Left lung (tissue), 14 donors: ENCODE measurements at places on chromosomes 4 and X.

DNA sequence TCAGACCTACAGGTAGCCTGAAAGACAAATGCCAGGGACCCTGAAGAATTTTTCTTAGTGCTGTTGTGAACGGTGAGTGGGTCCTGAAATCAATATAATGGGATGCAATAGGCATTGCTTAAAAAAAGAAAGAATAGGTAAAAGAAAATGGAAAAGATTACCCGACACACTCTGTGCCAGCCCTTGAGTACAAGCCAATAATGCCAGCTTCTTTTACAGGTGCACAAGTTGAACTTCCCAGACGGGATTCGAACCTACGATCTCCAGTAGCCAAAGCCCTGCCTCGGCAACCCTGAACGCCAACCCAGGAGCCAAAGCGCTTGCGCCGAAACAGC is 24.7 kb upstream of the GLOD5 start:
- no peak for DNase-seq

- DNase-seq: no peak
These were observed 225.8 kb upstream of the ARSJ start for GRCh38 chr4:114205261-114205660.

GRCh38 chr4:163744861-163745260 is 250.4 kb downstream of the TMA16 start:
- DNase-seq: no peak

- peak; percentile 80 for DNase-seq
These were observed 74.7 kb downstream of the REPS2 start for GRCh38 chrX:17020851-17021821.

GRCh38 chrX:65702956-65703355 is 35.5 kb downstream of the MSN start:
- DNase-seq: no peak

GRCh38 chr4:42411803-42412202 is 14.5 kb downstream of the SHISA3 start:
- DNase-seq: no peak

DNA sequence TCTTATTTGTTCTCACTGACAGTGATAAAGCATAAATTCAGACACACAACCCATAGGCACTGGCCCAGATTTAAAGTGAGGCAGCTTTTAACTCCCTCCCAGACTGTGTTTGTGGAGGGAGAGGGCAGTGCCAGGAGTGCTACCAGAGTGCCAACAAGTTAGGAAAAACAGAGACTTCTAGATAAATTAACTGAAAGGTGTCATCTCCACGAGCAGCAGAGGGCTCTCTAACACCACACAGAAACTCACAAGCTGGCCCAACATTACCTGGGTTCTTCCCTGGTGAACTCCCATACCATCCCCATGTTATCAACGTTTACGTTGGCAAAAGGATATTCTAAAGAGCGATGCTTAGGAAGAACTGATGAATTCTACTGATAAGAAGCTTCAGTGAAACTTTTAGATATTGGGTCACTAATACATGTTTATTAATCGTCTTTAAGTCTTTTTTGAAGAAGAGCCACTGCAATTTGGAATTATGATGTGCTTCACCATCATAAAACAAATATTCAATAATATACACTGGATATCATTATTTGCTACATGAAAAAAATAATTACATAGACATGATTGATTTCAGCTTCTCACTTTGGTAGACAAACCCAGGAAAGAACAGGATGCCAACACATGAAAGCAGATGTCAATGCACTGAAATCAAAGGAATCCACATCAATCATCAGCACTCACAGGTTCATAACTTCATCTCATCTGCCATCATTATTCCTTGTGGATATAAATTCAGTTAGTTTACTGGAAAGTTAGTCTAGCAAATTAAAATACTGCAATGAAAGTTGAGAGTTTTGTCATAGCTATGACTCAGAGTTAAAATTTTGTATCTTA is 121.2 kb upstream of the NAP1L5 start:
- no peak for DNase-seq

- no peak for DNase-seq
These were observed 5.6 kb downstream of the PCDH18 start for GRCh38 chr4:137526681-137527080.

- DNase-seq: no peak
These were observed 59.1 kb downstream of the MRPL1 start for GRCh38 chr4:77921701-77922100.

GRCh38 chr4:110632506-110633357 is 9.9 kb upstream of the PITX2 start:
- DNase-seq: no peak

DNA sequence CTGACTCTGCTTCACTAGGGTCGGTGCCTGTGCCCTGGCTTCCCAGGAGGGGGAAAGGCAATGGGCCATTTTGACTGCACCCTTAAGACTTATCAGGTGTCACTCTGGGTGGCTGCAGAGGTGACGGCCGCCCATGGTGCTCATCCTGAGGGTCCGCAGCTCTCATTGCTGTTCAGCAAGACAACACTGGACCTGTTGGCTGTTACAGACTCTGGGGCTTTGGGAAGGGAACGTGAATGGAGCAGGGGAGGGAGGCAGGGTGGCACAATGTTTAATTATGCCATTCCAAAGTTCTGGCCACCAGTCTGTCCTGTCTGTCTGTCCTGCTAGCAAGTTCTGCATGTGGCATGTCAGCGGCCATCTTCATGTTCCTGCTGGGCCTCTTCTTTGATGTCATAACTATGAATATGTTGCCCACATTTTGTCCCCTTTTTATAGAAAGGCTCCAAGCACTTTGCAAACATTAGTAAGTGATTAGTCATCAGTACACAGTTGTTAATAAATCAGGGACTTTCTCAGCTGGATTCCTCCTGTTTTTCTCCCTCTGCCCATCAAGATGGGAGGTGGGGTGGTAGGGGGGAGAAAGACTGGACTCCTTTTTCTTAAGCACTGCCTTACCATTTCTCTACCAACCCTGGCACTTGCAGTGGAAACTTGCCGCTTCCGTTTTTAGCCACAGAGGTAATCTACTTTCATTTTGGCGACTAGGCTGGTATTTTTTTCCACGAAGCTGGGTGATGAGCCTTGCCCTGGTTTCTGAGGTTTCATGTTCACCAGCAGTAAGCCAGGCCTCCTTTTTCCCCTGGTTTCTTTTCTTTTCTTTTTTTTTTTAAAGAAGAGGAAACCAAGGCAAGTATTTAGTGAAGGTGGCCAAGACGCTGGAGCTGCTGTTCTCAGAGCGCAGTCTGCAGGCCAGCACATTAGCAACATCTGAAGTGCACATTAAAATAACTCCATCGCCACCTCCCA is 88.6 kb upstream of the TRIM2 start:
- no peak for DNase-seq

DNA sequence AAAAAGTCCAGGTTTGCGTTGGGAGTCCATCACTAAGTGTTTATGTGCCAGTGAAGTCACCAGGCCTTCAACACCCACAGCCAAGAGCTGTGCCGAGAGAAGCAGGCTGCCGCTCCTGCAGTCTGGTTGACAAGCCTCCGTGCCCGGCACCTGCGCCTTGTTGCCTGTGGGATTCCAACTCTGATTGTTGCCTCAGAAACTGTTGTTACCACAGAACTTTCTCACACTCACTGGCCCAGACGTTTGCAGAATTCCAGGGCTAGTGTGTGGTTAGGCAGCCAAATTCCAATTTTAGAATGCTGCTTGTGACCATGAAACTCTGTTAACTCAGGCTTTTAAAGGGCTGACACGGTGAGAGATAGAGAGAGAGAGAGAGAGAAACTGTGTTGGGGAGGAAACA is 119.5 kb upstream of the LIMCH1 start:
- no peak for DNase-seq

DNA sequence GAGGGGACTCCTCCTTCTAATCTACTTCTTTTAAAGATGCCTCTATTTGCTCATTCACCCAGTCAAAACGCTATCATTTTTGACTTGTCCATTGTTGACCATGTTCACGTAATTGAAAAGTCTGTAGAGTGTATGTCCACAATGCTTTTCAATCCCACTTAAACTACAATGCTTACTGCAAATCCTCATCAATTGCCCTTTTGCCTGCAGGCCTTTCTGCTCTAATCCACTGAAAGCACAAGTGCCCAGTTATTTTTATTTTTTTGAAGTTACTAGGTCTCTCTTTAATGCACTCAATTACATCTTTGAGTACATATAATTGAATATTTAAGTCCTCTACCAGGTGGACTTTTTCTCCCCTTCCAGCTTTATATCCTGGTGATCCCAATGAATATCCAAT is 437.4 kb downstream of the PDGFC start:
- DNase-seq: no peak

DNA sequence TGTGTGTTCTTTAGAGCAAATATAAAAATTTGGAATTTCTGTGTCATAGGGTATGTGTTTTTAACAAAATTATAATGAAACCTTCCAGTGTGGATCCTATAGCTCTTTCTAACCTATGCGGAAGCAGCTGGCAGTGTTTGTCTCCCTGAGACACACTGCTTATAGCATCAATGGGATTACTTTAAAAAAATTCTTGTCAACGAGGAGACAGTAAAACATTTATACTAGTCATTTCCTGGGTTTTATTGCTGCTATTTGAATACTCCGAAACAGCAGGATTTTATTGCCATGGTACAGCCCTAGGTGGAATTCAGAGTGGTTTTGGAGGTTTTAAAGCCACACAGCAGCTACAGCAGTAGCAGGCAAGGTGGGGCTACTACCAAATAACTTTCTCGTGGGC is 145.1 kb upstream of the IL1RAPL2 start:
- DNase-seq: no peak

- no peak for DNase-seq
These were observed 29.5 kb upstream of the IRF2 start for GRCh38 chr4:184503869-184504300.

DNA sequence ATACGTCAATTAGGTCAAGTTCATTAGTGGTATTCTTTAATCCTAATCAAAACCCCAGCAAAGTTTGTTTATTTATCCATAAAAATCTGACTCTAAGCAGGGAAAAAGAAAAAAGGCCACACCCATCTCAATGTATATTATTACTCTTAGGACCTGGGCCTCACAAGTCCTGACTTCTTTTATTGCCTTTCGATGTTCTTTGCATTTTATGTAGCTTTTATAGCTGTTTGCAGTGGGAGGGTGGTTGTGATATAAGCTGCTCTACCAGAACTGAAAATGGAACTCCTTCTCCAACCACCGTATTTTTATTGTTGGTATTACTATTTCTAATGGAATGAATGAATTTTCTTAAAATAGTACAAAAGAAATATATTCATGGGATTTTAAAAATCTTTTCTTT is 163.3 kb upstream of the FAM47C start:
- DNase-seq: no peak

GRCh38 chr4:4323705-4324534 is 33.9 kb downstream of the ZBTB49 start:
- DNase-seq: no peak

DNA sequence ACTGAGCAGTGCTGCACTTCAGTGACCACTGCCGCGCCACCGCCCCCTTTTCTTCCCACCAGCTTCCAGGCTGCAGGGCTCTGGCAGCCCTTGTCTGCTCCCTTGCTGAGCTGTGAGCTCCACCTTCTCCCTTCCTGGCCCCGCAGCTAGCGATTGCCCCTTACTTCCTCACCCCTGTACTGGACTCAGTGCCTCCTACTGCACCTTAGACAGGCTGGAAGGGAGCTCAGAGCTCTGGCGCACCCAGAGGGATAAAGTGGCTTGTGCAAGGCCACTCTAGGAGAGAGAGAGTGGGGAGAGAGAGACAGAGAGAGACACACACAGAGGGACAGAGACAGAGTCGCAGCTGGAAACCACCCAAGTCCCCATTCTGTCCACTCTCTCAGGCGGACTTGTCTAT is 6.0 kb downstream of the RASL11B start:
- DNase-seq: no peak

DNA sequence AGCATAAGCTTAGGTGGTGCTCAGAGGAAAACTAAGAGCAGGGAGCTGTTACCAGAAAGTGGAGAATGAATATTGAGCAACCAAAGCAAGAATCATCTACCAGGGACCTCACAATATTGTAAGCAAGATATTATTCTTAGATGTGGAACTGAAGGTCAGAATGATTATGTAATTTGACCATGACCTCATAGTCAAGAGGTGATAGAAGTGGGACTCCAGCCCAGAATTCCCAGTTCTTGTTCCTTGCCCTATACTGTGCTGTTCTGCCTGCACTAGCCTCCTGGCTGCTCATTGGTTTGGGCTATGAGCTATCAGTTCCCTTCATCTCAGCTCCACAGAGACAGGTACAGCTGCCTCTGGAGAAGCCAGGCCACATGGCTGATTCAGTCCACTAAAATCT is 229.4 kb downstream of the LDB2 start:
- DNase-seq: no peak

GRCh38 chr4:161585011-161585410 is 578.8 kb downstream of the FSTL5 start:
- no peak for DNase-seq

- peak; percentile 58 for DNase-seq
These were observed 23.7 kb upstream of the PNMA3 start for GRCh38 chrX:153032397-153033118.

- DNase-seq: no peak
These were observed 2.6 kb upstream of the CNOT6L start for GRCh38 chr4:77821775-77822174.

- DNase-seq: peak; percentile 11
These were observed 8.4 kb upstream of the VSIG1 start for GRCh38 chrX:108036298-108036973.

- DNase-seq: no peak
These were observed 28.8 kb downstream of the ATP8A1 start for GRCh38 chr4:42627885-42628646.

DNA sequence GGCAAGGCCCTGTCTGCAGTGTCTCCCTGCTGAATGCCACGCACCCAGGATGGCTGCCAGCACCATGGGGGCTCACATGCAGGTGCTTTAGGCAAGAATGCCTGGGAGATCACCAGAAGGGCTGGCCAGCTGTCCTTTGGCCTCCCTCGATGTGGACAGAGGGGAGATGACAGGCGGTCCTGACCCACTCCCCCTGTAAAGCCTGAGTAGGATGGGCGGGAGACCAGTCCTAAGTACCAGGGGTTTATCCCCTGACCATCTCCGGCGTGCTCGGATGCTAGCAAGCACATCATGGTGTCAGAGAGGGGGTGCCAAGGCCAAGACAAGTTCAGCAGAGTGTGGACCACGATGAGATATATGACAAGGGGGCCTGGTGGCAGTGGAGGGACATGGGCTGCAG is 5.3 kb downstream of the PDZD4 start:
- DNase-seq: no peak

- DNase-seq: no peak
These were observed 145.7 kb downstream of the VSIG4 start for GRCh38 chrX:65894133-65894532.

- no peak for DNase-seq
These were observed 60.7 kb upstream of the PGM2 start for GRCh38 chr4:37765741-37766140.

- DNase-seq: no peak
These were observed 126.8 kb downstream of the NAA11 start for GRCh38 chr4:79198951-79199587.

DNA sequence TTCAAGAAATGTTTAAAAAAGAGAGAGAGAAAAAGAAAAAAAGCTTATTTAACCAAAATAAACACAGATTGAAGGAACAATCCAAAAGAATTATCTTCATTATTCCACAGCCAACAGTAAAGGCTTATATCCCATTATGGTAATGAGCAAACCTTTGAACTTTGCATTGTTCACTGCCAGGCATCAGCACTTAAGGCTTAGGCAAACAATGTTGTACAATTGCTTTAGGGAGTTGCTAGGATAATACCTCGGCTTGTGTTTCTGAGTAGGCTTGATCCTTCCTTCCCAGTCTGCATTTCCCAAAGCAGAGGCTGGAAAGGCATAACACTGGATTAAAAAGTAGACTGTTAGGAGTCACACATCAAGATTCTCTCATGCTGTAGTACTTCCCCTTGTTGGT is 352.7 kb upstream of the IGFBP7 start:
- no peak for DNase-seq

GRCh38 chrX:46634577-46634976 is 61.0 kb downstream of the CHST7 start:
- no peak for DNase-seq
